ENCODE measurements at places on chromosomes 5 and 9.
A peak's percentile ranks its signal among the peaks of the same experiment; 100 is the strongest.

GRCh38 chr9:71485326-71485725 lies 283.0 kb downstream of the CEMIP2 start:
- DNase-seq, result no peak

GRCh38 chr5:116564756-116565490 lies 9.7 kb downstream of the SEMA6A start:
- peak; percentile 24 for DNase-seq

DNA sequence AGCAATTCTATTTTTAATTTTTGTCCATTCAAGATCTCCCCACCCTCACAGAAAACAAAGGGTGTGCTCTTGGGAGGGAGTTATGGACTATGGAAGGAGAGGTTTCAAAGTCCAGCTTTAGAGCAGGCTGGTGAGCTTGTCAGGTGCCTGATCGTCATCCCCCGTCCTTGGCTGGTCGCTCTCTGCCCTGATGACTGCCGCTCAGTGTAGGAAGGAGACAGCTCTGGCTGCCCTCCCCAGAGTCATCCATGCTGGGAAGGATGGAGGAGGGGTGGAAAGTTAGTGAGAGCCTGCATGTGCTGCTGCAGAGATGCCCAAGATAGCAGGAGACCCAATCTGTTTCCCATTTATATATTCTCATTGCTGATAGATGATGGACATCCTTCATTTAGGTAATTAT lies 96.6 kb downstream of the NLN start:
- DNase-seq, result no peak

- no peak for DNase-seq
Measured at GRCh38 chr9:134231330-134231745, 67.0 kb upstream of the RNU6ATAC start.

- DNase-seq, result no peak
Measured at GRCh38 chr9:131668057-131668438, 71.8 kb downstream of the RAPGEF1 start.

DNA sequence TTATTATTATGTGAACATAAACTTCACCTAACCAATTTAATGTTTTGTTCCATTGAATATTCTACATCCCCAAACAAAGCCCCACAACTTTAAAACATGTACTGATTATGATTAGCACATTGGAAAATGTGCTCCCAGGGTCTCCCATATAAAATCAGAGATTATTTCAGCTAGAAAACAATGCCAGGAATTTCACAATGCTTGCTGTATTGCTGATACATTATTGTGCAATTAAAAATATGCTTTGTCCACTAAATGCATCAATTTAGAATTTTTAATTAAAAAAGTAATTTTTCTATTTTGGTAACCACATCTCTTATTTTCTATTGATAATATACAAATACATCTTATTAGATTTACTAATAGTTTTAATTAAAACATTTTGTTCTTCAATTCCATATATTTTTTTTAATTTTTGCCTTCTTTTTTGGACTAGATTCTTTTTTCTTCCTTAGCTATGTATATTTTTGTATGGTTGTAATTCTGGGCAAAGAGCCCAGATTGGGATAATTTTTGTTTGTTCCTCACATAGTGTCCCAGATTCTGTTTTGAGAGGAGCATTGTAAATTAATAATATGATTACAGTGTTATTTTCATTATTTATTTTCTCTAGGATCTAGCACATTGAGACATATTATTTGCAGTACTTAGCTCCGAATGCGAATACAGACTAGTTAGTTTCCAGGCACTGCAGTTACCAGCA lies 241.5 kb upstream of the CDH18 start:
- peak; percentile 80 for DNase-seq

DNA sequence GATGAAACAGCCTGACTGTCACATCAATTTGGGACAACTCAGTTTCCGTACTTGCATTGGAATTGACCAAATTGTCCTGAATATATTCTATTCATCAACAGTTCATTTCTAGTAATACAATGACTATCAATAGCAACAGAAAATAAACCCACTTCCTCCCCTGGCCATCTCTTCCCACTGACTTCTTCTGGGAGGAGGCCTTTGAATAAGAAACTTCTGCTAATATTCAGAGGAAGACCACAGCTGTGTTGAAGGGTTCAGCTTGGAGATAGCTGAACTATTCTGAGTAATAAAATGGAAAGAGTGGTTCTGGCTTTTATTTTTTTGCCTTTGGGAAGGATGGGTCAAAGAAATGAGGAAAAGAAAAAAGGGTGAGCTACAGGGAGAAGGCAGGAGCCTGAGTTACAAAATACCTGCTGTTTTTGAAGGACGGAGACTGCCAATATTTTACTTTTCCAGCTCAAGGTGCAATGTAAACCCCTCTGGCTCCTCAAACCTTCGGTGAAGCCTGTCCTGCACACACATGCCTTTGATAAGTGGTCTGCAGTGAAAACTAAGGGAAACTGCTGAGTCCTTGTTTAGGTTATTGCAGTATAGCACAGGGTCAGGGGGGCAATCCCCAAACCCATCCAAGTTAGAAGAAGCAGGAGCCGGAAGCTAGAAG lies 29.9 kb downstream of the FYB1 start:
- no peak for DNase-seq

DNA sequence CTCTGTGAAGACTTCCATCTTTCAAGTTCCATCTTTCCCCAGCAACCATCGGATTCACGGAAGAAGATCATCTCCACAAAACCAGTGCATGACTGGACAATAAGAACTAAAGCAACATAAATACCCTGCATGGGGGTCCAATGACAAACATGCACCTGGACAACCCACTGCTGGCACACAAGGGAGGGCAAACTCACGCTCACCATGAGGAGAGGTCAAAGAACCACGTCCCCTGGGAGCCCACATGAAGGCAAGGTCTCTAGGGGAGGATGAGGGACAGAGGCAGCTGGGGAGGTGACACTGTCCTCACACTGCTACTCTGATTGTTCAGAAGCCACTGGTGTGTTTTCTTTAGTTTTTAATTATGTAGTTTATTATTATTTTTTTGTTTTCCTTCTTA lies 190.8 kb downstream of the MED10 start:
- DNase-seq, result no peak

GRCh38 chr9:114124138-114124537 lies 25.0 kb upstream of the KIF12 start:
- DNase-seq, result no peak

DNA sequence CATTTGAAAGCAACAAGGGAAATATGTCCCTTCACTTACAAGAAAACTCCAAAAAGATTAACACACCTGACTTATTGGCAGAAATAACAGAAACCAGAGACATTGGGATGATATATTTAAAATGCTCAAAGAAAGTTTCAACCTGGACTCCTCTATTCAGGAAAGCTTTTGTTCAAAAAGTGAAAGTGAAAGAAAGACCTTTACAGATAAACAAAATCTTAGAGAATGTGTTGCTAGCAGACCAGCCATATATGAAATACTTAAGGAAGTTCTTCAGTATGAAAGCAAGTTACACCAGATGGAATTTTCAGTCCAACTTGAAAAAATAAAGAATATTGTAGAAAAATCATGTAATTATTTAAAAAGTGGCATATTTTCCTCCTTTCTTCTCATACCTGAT lies 1075.1 kb downstream of the NR2F1-AS1 start:
- no peak for DNase-seq

DNA sequence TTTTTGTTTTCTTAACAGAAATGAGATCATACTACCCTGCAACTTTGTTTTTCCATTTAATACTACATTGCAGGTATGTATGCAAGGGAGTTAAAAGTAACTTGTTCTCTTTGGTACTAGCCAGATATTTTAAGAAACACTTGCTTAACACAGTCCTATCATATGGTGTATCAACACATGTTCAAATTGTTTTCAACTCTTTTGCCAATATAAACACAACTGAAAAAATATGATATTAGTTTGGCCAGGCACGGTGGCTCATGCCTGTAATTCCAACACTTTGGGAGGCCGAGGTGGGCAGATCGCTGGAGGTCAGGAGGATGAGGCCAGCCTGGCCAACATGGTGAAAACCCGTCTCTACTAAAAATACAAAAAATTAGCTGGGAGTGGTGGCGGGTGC lies 41.6 kb downstream of the RNF38 start:
- no peak for DNase-seq

DNA sequence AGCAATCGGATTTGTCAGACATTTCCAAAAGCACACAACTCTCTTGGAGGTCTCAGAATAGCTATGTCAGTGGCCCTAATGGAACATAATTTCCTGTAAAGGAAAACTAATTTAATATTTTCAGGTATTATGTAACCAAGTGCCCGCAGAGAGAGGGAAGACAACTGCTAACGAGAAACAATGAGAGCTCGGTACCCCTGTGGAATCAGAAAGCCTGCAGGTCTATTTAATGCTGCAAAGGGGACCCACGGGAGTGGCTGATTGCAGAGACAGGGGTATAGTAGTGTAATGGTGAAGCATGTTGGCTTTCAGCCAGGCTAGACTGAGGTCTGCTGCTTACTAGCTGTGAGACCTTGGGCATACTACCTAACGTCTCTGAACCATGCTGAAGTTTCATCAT lies 508.1 kb upstream of the BRINP1 start:
- DNase-seq, result no peak

GRCh38 chr9:127022913-127023660 lies 99.3 kb downstream of the ANGPTL2 start:
- no peak for DNase-seq

GRCh38 chr9:123686829-123687192 lies 243.1 kb downstream of the DENND1A start:
- DNase-seq, result no peak

DNA sequence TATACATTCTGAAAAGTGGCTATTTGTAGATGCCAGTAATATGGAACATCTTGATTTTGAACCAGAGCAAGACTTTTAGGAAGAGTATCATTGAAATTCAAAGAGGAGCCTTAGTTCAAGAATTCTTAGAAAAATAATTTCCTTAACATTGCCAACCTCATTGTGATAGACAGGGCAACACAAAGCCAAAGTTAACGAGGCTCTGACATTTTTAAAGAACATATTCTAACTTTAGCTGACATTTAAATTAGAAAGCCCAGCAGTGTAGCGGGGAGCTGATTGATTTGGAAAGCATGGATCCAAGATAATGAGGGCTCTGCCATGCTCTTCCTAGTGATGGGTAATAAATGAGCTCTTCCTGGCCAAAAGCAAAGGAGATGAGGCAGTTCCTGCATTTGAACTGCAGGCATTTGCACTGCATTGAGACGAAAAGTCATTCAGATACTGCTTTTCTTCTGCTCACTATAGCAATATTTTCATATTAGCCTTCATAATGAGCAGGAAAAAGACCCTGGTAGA lies 325.0 kb downstream of the ARHGEF28 start:
- DNase-seq, result no peak

GRCh38 chr5:156394642-156395305 lies 67.8 kb downstream of the SGCD start:
- DNase-seq, result peak; percentile 75

- DNase-seq, result no peak
Measured at GRCh38 chr9:119829186-119829585, 460.0 kb upstream of the BRINP1 start.

DNA sequence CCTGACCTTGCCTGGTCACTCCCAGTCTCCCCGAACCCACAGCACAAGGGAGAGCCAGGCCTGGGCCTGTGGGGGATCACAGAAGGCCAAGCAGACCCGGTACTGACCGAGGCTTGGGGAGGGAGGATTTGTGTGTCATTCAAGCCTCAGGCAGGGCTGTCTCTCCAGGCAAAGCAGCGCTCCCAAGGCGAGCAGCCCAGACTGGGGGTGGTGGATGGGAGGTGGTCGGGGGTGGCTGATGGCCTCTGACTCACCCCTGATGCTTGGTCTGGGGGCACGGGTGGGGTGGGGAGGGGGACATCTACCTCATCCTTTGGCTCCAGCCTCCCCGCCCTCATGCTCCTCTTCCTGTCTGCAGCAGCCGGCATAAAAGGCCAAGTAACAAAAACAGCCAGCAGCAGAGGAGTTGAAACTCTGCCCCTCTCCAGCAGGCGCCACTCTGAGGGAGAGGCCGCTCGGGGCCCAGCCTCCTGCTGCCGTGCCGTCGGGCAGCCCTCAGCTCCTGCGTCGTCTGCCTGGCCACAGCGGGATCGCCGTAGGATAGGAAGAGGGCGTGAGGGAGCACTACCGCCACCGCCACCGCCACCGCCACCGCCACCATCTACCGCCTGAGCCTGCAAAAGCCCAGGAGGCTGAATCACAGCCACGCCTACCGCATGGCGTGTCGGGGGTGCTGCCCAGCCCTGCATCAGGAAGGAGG lies 166.0 kb downstream of the OLFM1 start:
- DNase-seq, result no peak

- no peak for DNase-seq
Measured at GRCh38 chr5:52177193-52177592, 610.5 kb upstream of the ITGA1 start.

DNA sequence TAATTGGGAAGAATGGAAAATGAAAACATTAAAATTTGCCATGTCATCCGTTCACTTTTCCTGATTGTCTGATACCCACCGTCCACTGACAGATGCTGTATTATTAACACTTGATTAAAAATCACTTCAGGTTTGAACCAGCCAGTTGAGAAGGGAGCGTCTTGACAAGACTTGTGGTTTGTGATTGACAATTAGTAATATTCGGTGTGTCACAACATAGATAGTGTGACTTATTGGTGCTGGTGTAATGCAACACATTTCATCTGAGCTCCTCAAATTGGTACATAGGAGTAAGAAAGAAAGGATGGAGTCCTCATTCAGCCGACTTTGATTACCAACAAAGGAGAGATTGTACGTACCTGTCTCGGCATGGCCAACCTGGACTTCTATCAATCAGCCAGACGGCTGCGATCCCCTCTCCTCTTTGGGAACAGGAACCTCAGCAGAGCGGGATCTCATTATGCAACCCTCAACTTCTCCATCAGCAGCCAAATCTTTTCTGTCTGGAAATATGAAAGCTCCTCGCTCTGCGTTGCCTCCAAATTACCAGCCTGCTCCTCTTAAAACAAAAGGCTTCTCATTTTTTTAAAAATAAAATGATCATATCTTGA lies 211.7 kb upstream of the MVB12B start:
- no peak for DNase-seq

- peak; percentile 81 for DNase-seq
Measured at GRCh38 chr9:8188723-8189407, 389.3 kb upstream of the DMAC1 start.

- no peak for DNase-seq
Measured at GRCh38 chr5:126360467-126360866, 62.7 kb upstream of the GRAMD2B start.

Data from NCI-H2081 (cell line).